ENCODE measurements at places on chromosomes 11 and 22.

- no peak for DNase-seq
These were observed 54.7 kb downstream of the WNT7B start for GRCh38 chr22:45922256-45922655.

DNA sequence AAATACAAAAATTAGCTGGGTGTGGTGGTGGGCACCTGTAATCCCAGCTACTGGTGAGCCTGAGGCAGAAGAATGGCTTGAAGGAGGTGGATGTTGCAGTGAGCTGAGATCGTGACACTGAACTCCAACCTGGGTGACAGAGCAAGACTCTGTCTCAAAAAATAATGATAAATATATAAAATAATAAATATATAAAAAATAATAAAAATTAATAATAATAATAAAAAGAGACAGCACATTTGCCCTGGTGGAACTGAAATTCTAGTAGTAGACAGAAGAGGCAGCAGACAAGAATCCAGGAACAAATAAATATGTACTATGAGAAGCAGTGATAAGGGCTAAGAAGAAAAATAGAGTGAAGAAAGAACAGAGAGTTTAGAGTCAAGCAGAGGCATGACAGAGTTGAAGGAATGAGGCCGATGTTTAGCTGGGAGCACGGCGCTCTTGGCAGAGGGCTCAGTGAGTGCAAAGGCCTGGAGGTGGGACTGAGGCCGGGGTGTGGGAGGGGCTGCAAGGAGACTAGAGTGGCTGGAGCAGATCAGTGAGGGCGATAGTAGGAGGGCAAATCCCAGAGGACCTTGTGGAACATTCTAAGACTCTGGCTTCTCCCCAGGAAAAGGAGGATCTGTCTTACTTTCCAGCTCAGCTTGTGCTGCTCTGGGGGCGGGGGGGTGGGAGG, 410.3 kb downstream of the MN1 start:
- DNase-seq = no peak

GRCh38 chr11:129225190-129225589, 33.1 kb upstream of the ARHGAP32 start:
- DNase-seq = no peak

GRCh38 chr11:93783765-93784144, 327 bp upstream of the MED17 start:
- DNase-seq = no peak

GRCh38 chr22:28829358-28830181, 29.2 kb upstream of the XBP1 start:
- DNase-seq = peak; percentile 84

DNA sequence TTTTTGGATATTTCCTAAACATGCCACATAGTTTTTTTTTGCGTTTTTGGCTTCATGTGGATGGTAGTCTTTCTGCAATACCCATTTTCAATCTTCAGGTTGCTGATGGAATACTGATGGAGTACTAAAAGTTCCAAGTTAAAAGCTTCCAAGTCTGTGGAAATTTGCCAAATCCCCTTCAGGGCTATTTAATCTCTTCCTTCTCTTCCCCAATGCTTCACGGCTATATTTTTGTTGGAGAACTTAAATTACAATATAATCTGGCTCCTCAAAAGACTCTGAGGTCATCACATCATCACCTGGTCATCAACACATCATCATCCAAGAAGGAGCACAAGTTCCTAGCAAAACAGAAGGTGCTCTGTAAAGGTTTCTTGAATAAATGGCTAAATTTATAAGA, 881.0 kb upstream of the TENM4 start:
- no peak for DNase-seq

DNA sequence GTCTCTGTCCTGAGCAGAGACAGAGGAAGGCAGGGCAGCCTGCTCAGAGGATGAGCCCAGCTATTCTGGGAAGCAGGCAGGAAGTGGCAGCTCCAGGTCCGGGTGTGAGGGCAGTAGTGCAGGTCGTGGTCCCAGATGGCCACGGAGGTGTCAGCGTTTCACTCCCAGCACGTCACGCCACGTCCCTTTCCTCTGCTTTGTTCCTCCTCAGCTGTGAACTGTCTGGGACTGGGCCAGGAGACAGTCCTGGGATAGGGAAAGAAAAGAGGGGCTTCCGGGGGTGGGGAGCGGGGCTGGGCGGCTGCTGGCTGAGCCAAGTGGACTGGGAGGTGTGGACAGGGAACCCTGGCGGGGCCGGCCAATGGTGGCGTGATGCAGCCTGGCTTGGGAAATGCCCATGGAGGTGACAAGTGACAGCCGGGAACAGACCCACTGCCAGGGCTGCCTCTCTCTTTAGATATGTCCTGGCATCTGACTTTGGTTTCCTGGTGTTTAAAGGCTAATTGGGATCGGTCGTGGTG, 64.7 kb downstream of the KCNQ1 start:
- DNase-seq = no peak

GRCh38 chr11:35165423-35166368, 26.7 kb downstream of the CD44 start:
- peak; percentile 98 for DNase-seq

DNA sequence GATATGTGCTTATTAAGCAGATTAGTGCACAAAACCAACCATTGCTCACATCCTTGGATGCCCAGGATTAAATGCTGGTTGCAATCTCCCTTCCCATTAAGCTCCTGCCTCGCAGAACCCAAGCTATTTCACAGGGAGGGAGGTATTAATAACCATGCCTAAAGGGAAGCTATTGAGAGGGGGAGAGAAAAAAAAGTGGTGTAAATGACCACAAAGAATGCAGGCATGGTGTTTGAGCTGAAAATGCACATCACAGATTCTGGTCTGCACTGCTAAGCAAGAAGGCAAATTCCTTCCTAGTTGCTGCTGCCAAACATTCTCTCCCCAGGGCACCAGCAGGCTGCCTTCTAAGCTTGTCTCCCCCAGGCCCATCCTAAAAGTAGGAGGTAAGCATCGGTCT, 92.0 kb upstream of the ISX start:
- DNase-seq = no peak

DNA sequence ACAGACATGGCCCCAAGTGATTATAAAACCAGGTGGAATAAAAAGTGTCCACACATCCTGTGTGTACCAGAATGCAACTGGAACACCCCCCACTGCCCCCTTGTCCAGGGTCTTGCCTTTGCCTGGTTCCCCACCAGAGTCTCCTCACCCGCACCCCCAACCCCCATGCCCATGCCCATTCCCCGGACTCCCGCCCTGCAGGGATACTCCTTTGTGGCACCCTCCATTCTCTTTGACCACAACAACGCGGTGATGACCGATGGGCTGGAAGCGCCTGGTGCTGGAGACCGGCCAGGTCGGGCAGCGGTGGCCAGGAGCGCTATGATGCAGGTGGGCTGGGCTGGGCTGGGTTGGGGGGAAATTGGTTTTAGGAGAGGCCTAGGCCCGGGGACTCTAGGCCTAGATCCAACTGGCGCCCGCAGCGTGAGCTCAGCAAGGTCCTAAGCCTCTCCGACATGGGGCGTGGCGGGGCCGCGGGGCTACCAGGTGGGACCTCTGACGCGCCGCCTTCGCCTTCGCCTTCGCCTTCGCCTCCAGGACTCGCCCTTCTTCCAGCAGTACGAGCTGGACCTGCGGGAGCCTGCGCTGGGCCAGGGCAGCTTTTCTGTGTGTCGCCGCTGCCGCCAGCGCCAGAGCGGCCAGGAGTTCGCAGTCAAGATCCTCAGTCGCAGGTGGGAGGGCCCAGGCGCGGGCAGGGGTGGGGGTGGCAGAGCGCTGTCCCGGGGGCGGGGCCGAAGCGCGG, 9.1 kb downstream of the RPS6KA4 start:
- no peak for DNase-seq

GRCh38 chr11:44306052-44306917, 3.7 kb downstream of the ALX4 start:
- no peak for DNase-seq

DNA sequence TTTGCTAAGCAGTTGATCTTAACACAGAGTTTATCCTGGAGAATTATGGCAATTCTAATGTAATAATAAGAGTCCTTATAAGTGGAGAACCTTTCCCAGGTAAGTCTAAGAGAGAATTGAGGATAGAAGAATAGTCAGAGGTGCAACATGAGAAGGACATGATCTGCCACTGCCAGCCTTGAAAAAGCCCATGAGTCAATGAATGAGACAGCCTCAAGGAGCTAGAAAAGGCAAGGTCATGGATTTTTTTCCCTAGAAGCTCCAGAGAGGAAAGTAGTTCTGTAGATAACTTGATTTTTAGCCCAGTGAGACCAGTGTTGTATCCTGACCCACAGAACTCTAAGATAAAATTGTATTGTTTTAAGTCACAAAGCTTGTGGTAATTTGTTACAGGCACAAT, 16.9 kb downstream of the MS4A6A start:
- no peak for DNase-seq

- DNase-seq = no peak
These were observed 82.3 kb downstream of the JRKL start for GRCh38 chr11:96472085-96472484.

DNA sequence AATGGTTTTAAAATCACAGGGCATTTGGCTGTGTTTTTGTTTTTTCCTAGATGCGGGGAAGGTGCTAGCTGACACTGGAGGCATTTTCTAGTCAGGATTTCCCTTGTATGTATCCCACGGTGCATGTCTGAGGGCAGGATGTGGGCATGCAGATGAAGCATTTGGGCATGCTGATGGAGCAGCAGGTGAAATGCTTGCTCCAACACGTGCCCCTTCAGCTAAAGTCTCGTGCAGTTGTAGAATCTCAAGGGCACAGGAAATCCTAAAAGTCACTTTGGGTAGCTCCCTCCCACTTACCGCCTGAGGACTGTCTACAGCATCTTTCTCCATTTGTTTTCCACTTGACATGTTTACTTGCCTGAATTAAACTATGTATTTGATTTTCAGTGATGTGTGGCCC, 429.4 kb upstream of the B3GAT1 start:
- no peak for DNase-seq
